Upper lobe of right lung (tissue), 1 donor: ENCODE measurements at places on chromosomes 11 and 22. TPM values are rescaled to one million over a fixed set of nuclear protein-coding genes. Genes with fewer than 3 reads are reported as not detected.

GRCh38 chr11:12392672-12393071 lies 15.3 kb downstream of the PARVA start:
- H3K27ac ChIP-seq = no peak overlapping the region
- no peak for DNase-seq
- no peaks in the 10 kb centered on the region for H3K36me3 ChIP-seq
- H3K27me3 ChIP-seq = no peaks in the 10 kb centered on the region

- no peaks in the 10 kb centered on the region for H3K36me3 ChIP-seq
- no peak for DNase-seq
- H3K4me1 ChIP-seq = no peaks in the 10 kb centered on the region
- H3K27ac ChIP-seq = no peak overlapping the region
- H3K4me3 ChIP-seq = no peak overlapping the region
Observed at GRCh38 chr11:60315871-60316270, 11.2 kb upstream of the MS4A6E start.

DNA sequence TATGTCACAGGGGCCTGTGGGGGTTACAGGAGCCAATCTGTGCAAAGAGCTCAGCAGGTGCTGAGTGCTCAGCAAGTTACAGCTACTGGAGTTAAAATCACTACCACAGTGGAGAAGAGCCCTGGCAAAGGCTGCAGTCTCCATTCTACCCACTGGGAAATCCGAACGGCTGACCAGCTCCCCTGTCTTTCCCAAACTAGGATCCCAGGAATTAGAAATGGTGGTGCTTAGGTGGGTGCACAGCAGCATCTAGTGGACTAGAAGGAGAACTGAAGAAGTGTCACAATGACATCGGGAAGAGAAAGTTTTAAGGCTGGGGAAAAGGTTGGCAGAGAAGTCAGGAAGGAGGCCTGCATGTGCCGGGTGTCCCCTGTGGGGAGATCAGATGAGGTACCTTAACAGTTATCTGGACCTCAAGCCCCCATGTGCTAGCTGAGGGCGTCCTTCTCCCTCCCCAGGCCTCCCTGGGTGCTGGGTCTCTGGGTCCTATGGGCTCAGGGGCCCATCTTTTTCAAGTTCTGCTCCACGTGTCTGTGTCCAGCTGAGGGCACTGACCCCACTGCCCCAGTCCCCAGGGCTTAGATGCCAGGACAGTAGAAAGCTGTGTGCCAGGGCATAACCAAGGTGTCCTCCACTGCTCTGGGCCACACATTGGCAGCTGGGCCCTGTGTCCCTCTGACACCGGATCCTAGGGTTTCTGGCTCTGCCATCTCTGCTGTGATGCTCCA lies 1.9 kb downstream of the PIWIL3 start:
- no peak for DNase-seq
- no peaks in the 10 kb centered on the region for H3K36me3 ChIP-seq
- H3K4me3 ChIP-seq = no peak overlapping the region

DNA sequence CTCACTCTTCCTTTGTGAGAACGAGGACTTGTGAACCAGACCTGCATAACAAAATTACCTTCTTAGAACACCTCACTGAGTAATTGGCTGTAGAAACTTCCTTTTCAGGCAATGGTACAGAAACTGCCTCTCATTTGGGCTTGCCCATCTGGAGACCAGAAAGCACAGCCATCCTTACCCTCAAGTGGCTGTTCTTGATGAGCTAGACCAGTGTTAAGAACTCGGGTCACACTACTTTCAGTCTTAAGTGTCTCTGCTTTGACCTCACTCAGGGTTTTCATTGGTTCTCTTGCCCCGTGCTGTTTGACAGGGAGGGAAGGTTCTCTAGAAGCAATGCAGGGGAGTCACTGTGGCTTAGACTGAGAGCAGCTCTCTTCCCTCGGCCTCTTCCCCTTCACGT lies 29.3 kb downstream of the NAT10 start:
- H3K27me3 ChIP-seq = no peaks in the 10 kb centered on the region
- no peak for DNase-seq
- H3K27ac ChIP-seq = no peak overlapping the region
- no peaks in the 10 kb centered on the region for H3K4me1 ChIP-seq
- H3K4me3 ChIP-seq = no peak overlapping the region

GRCh38 chr22:39234867-39235687 lies 9.7 kb downstream of the PDGFB start:
- H3K27ac ChIP-seq = peak overlapping the region; percentile 51
- peaks cover 54% of the 10 kb centered on the region for H3K4me1 ChIP-seq
- H3K27me3 ChIP-seq = no peaks in the 10 kb centered on the region
- H3K4me3 ChIP-seq = no peak overlapping the region
- H3K36me3 ChIP-seq = peaks cover 1% of the 10 kb centered on the region

GRCh38 chr22:30781271-30781875 lies 86.7 kb downstream of the OSBP2 start:
- no peak for DNase-seq
- no peak overlapping the region for H3K27ac ChIP-seq
- H3K27me3 ChIP-seq = no peaks in the 10 kb centered on the region
- no peaks in the 10 kb centered on the region for H3K4me1 ChIP-seq

GRCh38 chr11:45321669-45322068 lies 35.5 kb upstream of the SYT13 start:
- H3K27ac ChIP-seq = no peak overlapping the region
- no peaks in the 10 kb centered on the region for H3K36me3 ChIP-seq
- H3K27me3 ChIP-seq = no peaks in the 10 kb centered on the region
- DNase-seq = no peak

GRCh38 chr11:106446955-106447354 lies 369.5 kb downstream of the AASDHPPT start:
- H3K4me1 ChIP-seq = no peaks in the 10 kb centered on the region
- H3K27me3 ChIP-seq = no peaks in the 10 kb centered on the region
- H3K36me3 ChIP-seq = no peaks in the 10 kb centered on the region
- no peak for DNase-seq
- H3K4me3 ChIP-seq = no peak overlapping the region

Gene TBX1
- 15.4 TPM for total RNA-seq

DNA sequence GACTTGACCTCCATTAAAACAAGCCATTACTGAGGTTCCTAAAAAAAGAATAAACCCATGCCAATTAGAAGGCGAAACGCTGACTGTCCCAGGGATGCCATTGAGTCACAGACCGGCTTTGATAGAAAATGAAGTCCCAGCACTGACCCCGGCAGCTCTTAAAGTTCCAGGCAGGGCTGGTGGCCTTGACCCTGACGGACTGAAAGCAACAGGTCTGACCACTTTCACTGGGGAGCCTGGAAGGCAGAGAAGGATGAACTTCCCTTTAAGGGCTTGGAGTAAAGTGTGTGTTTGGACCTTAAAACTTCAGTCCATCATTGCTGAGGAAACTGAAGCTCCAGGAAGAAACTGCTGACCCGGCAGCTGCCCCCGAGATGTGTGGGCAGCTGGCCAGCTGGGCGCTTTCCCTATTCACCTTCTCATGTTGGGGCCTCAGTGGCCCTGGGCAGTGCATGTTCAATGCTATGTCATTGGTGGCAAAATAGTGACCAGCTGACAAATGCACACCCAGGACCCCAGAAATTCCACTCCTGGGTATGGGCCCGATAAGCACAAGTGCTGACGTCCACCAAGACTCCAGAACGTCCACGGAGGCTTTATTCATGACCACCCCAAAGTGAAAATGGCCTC lies 18.9 kb upstream of the EFCAB6 start:
- peak overlapping the region; percentile 51 for H3K27ac ChIP-seq
- H3K27me3 ChIP-seq = no peaks in the 10 kb centered on the region
- H3K36me3 ChIP-seq = no peaks in the 10 kb centered on the region
- peaks cover 3% of the 10 kb centered on the region for H3K4me1 ChIP-seq
- H3K4me3 ChIP-seq = no peak overlapping the region

Gene LSP1
- total RNA-seq = 78.2 TPM

DNA sequence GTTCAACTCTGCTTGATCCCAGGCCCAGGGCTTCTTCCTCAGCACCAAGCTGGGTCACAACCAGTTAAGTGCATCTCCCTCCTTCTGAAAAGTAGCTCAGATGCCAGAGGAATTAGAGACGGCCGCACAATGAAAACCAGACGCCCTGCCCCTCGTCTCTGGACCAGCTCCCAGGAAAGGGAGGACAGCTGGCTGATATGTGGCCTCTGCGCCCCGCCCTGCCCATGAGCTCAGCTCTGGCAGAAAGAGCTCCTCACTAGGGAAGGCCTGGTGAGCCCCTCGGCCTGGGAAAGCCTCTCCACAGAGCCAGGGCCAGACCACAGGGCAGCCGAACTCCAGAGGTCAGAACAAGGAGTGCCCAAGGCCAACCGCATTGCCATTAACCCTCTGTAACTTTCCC lies 18.1 kb upstream of the SCGB1A1 start:
- H3K27ac ChIP-seq = peak overlapping the region; percentile 70
- H3K36me3 ChIP-seq = no peaks in the 10 kb centered on the region
- no peaks in the 10 kb centered on the region for H3K27me3 ChIP-seq
- H3K4me3 ChIP-seq = no peak overlapping the region

GRCh38 chr11:78954696-78955095 lies 380.0 kb upstream of the NARS2 start:
- no peaks in the 10 kb centered on the region for H3K36me3 ChIP-seq
- H3K27me3 ChIP-seq = no peaks in the 10 kb centered on the region
- H3K27ac ChIP-seq = no peak overlapping the region
- DNase-seq = no peak

- peak overlapping the region; percentile 33 for H3K27ac ChIP-seq
- H3K36me3 ChIP-seq = no peaks in the 10 kb centered on the region
- DNase-seq = no peak
- H3K4me1 ChIP-seq = peaks cover 18% of the 10 kb centered on the region
Observed at GRCh38 chr11:13261591-13262061, 16.0 kb upstream of the BMAL1 start.

Gene NCAM1
- total RNA-seq = 4.2 TPM

- no peaks in the 10 kb centered on the region for H3K36me3 ChIP-seq
- no peak overlapping the region for H3K27ac ChIP-seq
- H3K4me3 ChIP-seq = no peak overlapping the region
- DNase-seq = no peak
- H3K4me1 ChIP-seq = no peaks in the 10 kb centered on the region
- H3K27me3 ChIP-seq = no peaks in the 10 kb centered on the region
Observed at GRCh38 chr11:107988397-107989158, 20.1 kb upstream of the CUL5 start.

Gene MUC5AC
- total RNA-seq = not detected

DNA sequence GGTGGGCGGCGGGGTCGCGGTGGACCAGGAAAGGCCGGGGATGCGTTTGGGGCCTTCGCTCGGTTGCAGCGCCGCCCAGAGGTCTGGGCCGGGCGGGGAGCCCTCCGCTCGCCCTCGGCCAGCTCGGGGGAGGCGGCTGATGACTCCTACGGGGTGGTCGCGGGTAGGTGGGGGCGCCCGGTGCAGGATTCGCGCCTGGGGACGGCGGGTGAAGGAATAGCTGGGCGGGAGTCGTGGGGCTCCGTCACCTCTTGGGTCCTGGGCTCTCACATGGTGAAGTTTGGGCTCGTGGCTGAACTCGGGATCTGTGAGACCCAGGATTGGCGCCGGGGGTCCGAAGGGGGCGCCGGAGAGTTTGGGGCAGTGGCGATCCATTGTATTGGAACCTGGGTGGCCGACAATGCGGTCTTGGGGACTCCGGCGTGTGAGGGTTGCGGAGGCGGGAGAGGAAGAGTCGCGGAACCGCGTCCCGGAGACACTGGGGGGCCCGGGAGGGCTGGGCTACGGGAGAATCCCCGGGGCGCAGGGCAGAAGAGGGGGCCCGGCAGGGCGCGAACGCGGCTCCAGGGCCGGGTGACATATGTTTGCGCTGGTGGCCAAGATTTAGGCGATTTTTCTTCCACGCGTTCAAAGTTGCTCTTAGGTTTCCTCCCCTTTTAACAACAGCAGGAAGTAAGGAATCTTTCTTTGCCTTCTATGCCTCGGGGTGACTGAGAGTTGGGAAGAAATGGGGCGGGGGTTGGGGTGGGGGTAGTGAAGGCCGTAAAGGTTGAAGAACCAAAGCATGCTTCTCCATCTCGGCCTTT lies 935 bp downstream of the QSER1 start:
- H3K36me3 ChIP-seq = no peaks in the 10 kb centered on the region
- H3K27ac ChIP-seq = peak overlapping the region; percentile 85
- peak overlapping the region; percentile 86 for H3K4me3 ChIP-seq
- no peaks in the 10 kb centered on the region for H3K27me3 ChIP-seq

Gene SLC5A1
- total RNA-seq = 1.3 TPM

GRCh38 chr11:10455637-10456487 lies 798 bp downstream of the AMPD3 start:
- H3K27ac ChIP-seq = peak overlapping the region; percentile 68
- H3K36me3 ChIP-seq = no peaks in the 10 kb centered on the region
- no peaks in the 10 kb centered on the region for H3K27me3 ChIP-seq
- peak overlapping the region; percentile 46 for H3K4me3 ChIP-seq
- H3K4me1 ChIP-seq = peaks cover 19% of the 10 kb centered on the region

GRCh38 chr11:31254415-31254814 lies 115.1 kb downstream of the DCDC1 start:
- no peaks in the 10 kb centered on the region for H3K27me3 ChIP-seq
- H3K4me3 ChIP-seq = no peak overlapping the region
- H3K4me1 ChIP-seq = no peaks in the 10 kb centered on the region

- H3K27ac ChIP-seq = no peak within 1 kb of the TSS
- H3K27me3 ChIP-seq = peaks cover 16% of the 10 kb centered on the region
- H3K4me1 ChIP-seq = no peaks in the 10 kb centered on the region
Observed at GRCh38 chr11:120137611-120138521, at the start of gene TRIM29. Gene TRIM29 (minus strand): TSS chr11:120138113. CDS start chr11:120138031, 82 bp downstream.

GRCh38 chr22:27329966-27330645 lies 471.4 kb downstream of the MN1 start:
- peaks cover 4% of the 10 kb centered on the region for H3K27me3 ChIP-seq
- H3K4me3 ChIP-seq = no peak overlapping the region
- H3K4me1 ChIP-seq = peaks cover 5% of the 10 kb centered on the region
- no peaks in the 10 kb centered on the region for H3K36me3 ChIP-seq

DNA sequence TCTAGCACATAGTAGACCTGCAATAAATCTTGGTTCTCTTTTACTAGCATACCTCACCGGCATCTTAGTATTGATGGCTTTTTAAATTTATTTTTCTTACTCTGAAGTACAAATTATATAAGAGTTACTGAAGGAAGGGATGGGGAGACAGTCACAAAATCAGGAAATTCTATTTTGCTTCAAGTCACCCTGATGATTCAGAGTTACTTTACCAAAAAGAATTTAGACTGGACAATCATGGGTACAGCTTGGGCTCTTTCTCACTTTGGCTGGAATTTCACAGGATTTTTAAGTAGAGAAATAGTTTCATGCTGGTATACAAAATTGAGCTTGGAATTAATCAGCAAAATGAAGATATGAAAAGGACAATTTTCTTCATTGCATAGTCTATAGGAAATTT lies 919.2 kb downstream of the METTL15 start:
- H3K4me3 ChIP-seq = no peak overlapping the region
- DNase-seq = no peak
- no peaks in the 10 kb centered on the region for H3K36me3 ChIP-seq
- H3K27me3 ChIP-seq = no peaks in the 10 kb centered on the region
- H3K27ac ChIP-seq = no peak overlapping the region
